Hematopoietic multipotent progenitor cell treated with erythropoietin and hydrocortisone succinate and interleukin-3 and kit ligand, for 17 days (in vitro differentiated cells): ENCODE measurements at places on chromosomes 7 and 10.

DNA sequence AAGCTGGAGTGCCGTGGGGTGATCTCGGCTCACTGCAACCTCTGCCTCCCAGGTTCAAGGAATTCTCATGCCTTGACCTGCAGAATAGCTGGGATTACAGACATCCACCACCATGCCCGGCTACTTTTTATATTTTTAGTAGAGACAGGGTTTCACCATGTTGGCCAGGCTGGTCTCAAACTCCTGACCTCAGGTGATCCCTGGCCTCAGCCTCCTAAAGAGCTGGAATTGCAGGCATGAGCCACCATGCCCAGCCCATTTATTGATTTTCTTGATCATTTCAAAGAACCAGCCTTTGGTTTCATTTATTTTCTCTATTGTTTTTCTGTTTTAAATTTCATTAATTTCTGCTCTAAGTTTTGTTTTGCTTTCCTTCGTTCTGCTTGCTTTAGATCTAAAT lies 50.3 kb downstream of the GUSB start:
- DNase-seq: no peak

DNA sequence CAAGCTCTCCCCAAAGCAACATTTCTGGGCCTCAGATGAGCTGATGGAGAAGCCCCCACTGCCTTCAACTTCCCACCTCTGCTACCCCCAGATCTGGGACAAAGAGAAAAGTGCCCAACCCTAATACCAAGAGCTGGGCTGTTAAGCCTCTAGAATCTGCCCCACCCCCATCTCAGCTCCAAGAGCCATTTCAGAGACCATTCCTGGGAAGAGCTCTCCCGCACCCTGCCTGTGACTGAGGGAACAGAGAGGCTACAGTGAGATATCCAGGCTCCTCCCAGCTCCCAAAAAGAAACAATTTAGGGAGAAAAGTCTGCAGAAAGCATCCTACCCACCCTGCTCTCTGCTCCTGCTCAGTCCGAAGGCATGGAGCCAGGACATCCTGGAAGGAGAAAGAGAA lies 2.5 kb upstream of the KCNH2 start:
- no peak for DNase-seq

GRCh38 chr7:31120800-31121513 lies 68.8 kb downstream of the ADCYAP1R1 start:
- DNase-seq: no peak

- DNase-seq: no peak
Observed at GRCh38 chr7:47779341-47779771, 168.9 kb downstream of the PKD1L1 start.
